GM04504 (cell line): ENCODE measurements at places on chromosomes 2 and 18.

- DNase-seq, result peak; percentile 96
Measured at GRCh38 chr2:43075054-43075593, 151.3 kb downstream of the ZFP36L2 start.

- DNase-seq, result no peak
Measured at GRCh38 chr2:88590998-88591613, 36.2 kb downstream of the EIF2AK3 start.

- no peak for DNase-seq
Measured at GRCh38 chr18:46393230-46393629, 263.8 kb downstream of the LOXHD1 start.

GRCh38 chr18:48942086-48942485 is 8.7 kb downstream of the SMAD7 start:
- no peak for DNase-seq

DNA sequence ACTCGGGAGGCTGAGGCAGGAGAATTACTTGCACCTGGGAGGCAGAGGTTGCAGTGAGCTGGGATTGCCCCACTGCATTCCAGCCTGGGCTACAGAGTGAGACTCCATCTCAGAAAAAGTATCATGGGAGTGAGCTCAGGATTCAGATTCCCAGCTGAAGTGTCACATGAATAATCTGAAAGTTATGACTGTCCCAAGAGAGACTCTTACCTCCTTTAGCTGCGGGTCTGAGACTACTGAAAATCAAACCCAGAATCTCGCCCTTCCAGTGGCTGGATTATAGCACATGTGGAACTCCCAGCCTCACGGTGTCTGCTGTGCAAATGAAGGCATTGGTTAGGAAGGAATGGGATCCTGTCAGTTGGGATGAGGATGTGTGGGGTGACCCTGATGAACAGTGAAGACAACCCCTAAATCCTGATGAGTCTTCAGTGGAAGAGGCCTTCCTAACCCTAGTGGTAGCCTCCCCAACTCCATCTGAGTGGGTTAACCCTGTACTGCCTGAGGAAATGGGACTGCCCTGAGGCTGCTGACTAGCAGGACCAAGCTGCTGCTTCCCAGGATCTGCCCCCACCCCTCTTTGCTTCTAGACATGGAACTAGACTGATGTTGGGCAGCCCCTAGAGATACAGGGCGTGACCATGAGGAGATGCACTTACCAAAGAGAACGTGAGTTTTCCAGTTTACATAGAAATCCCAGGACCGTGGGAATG is 16.5 kb downstream of the BOK start:
- no peak for DNase-seq

DNA sequence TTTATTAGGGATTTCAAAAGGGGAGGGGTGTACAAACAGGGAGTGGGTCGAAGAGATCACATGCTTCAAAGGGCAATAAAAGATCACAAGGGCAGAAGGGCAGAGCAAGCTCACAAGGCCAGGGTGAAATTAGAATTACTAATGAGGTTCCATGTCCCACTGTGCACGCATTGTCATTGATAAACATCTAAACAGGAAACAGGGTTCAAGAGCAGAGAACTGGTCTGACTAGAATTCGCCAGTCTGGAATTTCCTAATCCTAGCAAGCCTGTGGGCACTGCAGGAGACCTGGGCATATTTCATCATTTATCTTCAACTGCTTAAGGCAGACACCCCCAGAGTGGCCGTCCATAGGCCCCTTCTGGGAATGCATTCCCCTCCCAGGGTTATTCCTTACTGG is 408.2 kb downstream of the ZNF804A start:
- no peak for DNase-seq

- no peak for DNase-seq
Measured at GRCh38 chr2:187686416-187687024, 132.3 kb upstream of the TFPI start.

DNA sequence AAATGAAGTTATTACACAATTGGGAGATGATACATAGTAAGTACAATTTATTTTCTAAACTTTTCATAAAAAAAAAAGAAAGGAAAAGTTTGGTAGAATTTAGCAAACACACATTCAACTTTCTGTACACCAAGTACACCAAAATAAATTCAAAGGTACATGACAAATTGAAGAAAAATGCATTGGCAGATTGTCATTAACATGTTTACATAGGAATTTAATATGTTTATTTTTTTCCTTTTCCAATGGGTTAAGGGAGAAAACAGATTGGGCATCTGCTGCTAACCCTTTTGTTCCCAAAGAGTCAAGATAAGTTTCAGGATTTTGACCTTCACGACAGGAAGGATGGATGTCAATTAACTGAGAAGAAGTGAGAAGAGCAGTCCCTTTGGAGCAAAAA is 620.4 kb downstream of the XIRP2 start:
- DNase-seq, result no peak

DNA sequence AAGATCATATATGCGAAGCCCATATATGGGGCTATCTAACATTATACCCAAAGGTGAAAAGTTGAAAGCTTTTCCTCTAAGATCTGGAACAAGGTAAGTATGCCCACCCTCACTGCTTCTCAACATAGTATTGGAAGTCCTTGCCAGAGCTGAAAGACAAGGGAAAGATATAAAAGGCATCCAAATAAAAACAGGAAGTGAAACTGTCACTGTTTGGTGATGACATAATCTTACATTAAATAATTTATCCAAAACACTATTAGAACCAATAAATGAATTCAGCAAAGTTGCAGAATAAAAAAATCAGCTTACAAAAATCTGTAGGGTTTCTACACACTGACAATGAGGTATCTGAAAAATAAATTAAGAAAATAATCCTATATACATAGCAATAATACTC is 205.8 kb downstream of the INSIG2 start:
- DNase-seq, result no peak

GRCh38 chr2:222715742-222716141 is 44.3 kb downstream of the MOGAT1 start:
- DNase-seq, result no peak

DNA sequence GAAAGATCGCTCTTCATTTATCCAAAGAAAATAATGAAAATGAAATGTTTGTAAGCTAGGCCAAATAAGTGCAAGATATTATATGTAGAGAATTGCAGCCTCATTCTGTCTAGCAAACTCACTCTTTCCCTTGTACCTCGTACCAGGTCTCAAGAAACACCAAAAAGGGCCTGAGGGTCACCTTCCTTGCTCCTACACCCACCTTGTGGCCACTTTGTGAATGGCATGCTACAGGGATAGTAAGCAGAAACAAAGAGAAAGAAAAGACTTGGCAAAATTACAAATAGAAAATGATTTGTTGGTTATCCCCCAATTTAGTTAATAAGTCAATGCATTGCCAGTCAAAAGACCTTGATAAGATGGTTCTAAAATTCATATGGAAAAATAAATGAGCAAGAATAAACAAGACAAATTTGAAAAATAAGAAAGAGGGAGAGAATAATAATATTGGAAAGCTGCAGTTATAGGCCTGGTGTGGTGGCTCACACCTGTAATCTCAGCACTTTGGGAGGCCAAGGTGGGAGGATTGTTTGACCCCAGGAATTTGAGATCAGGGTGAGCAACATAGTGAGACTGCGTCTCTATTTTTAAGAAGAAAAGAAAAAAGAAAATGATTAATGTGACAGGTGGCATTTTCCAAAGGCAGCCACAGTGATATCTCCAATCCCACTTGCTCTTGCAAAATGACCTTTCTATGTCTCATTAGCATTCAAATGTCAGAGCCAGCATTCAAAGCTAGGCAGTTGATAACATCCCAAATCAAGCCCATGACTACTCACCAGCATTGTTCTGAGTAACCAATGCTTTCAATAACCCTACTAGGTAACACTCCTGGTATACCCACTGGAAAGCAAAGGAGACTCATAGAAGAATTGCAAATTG is 38.8 kb upstream of the BMP10 start:
- peak; percentile 29 for DNase-seq

DNA sequence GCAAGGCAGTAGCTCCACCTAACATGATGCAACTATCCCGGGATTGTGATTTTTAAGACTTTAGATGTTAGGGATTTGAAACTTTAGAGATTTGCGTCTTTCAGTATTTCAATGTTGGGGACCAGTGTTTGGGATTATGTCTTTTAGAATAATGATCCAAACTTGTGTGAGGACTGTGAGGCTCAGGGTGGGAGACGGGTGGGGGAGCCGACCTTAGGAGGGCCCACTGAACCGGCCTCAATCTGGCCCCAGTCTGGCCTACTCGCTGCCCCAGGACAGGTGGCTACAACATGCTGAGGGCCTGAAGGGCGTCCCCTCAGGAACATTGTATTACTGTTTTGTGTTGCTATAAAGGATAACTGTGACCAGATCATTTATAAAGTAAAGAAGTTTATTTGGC is 10.7 kb downstream of the AMER3 start:
- no peak for DNase-seq

DNA sequence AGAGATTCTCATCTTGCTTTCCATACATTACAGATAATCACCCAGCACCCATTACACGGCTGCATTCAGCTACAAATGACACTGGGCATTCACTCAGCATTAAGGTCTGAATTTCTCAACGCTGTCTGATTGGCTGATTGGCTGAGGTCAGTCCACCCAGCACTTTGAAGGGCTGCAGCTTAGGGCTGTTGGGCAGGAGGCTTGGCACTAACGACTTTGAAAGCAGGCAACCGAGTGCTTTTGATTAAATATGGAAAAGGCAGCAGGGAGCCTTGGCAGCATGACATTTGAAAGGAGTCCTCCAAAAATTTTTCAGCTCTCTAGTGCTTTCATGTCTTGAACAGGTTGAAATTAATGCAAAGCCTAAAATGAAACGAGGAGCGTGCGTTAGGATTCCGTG is 253.0 kb downstream of the DCDC2C start:
- DNase-seq, result no peak

GRCh38 chr18:59056706-59057492 is 82.8 kb upstream of the SEC11C start:
- DNase-seq, result peak; percentile 46

GRCh38 chr2:26978061-26978596 is 7.7 kb downstream of the MAPRE3 start:
- DNase-seq, result no peak

DNA sequence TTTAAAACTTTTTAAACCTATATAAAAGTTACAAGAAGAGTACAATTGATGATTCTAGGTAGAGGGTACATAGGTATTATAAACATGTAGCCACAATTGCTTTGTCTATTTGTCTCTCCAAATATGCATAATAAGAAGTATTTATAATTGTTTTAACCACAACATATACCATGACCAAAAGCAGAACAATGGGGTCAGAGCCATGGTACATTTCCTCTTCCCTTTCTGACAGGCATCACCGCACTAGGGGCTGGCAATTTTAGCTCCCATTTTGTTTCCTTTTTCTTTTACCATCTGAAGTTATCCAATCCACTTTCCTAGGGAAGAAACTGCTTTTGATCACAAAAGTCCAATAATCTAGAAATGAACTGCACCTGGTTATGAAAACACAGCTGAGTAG is 49.3 kb downstream of the TMX3 start:
- no peak for DNase-seq
